ENCODE measurements at places on chromosomes 13 and 19.

DNA sequence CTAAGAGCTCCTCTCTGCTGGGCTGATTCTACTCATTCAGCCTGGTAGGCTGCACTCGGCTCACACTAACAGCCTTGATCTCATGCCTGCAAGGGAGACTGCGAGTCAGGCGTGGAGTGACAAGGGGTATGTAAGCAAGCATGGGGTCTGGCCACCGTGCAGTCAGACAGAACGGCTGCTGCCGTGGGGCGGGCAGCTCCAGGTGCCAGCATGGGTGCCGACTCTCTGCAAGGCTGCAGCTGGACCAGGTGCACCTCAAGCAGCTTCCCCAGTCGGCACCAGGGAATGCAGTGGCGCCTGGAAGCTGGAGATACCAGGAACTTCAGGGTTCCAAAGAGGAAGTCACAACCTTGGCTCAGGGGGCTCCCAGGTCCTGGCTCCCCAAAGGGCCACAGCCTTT lies 892.3 kb downstream of the OLFM4 start:
- DNase-seq, result peak; percentile 73

DNA sequence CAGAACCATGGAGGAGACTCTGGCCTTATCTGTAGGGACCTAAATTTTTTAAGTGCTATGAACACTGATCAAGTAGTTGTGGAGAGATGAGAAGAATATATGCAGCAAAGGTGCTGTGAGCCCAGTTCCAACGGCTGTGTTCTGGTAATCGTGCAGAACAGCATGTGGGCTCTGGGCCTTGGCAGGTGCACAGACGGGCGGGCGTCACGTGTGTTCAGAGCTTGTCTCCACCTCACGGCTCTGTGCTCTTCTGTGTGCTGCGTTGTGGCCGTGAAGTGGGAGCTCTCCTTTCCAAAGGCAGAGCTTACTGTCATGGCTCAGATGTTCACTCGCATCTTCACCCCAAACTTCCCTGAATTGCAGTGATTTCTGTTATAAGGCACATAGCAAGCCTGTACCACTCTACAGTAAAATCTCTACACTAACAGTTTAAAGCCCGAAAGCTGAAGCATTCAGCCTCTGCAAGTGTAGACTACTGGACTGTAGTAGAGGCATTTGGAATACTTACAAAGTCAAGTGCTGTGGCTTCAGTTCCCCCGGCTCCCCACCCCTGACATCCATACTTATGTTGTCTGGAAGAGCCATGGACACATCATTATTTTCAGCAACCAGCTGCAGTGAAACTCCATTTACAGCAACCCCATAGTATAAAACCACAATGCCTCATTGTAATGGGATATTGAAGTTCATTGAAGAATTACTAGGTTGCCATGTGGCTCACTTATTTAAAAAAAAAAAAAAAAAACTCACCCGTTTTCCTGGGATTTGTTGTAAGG lies 27.5 kb upstream of the TEX29 start:
- DNase-seq, result no peak

- DNase-seq, result peak; percentile 93
Measured at GRCh38 chr19:56477429-56478338, 539 bp upstream of the ZNF667 start.

- no peak for DNase-seq
Measured at GRCh38 chr13:45966715-45967114, 85.8 kb downstream of the ZC3H13 start.

- DNase-seq, result no peak
Measured at GRCh38 chr19:28793391-28794168, 419.4 kb downstream of the UQCRFS1 start.

- no peak for DNase-seq
Measured at GRCh38 chr13:83929157-83929556, 46.9 kb upstream of the SLITRK1 start.

DNA sequence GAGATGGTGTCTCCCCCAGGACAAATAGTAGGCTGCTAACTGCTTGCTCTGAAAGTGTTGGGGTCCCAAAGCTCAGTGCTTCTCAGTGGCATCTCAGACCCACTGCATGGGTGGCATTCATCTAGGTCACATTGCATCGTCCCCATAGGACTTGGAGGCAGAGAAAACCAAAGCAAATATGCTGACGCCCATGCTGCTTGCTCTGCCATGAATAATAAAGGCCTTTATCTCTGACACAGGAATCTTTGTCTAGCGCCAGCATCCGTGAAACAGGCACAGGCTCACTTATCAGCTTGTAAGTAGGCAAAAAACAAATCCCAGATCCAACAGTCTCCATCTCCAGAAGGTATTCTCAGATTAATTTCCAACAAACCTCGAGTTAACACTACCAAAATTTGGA lies 18.9 kb upstream of the IPO5 start:
- no peak for DNase-seq

- no peak for DNase-seq
Measured at GRCh38 chr13:83780227-83780626, 102.0 kb downstream of the SLITRK1 start.
